ENCODE measurements at places on chromosomes 7 and 10.

GRCh38 chr7:95632609-95633008, 36.3 kb upstream of the PDK4 start:
- DNase-seq, result no peak

GRCh38 chr10:123409884-123410283, 255.7 kb downstream of the BUB3 start:
- DNase-seq, result no peak

DNA sequence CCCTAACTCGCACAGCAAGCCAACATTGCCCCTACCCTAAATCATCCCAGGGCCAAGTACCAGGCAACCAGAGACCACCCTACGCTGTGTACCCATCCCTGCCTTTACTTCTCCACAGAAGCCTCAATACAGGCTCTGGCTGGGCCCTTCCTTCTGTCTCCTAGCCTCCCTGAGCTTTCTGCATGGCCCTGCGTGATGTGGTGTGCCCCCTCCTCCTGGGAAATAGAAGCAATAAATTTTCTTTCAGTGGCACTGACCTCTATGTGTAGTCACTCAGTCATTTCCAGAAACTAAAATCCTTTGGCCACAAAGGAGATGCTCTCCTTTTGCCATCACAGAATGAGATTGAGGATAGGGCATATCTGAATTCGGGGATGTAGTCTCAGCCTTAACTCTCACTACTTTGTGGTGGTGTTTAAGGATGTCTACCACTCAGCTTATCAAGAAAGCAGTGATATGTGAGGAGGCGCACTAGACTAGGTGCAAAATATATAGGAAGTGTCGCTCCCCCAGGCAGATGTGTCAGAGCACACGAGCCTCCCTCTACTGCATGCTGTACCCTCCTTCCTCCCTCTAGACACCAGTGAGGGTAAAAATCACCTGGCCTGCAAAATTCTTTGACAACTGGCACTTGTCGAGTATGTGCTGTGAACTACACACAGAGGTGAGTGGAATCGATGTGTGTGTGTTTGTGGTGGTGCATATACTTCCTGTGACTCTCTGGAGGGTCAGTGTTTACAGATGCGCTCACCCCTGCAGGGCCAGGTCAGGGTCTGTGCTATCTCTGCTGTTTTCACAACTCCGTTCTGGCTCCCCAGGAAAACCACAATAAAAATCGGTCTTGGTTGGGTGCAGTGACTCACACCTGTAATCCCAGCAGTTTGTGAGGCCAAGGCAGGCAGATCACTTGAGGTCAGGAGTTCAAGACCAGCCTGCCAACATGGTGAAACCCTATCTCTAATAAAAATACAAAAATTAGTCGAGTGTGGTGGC, 825.9 kb upstream of the IGFBP3 start:
- DNase-seq, result no peak

DNA sequence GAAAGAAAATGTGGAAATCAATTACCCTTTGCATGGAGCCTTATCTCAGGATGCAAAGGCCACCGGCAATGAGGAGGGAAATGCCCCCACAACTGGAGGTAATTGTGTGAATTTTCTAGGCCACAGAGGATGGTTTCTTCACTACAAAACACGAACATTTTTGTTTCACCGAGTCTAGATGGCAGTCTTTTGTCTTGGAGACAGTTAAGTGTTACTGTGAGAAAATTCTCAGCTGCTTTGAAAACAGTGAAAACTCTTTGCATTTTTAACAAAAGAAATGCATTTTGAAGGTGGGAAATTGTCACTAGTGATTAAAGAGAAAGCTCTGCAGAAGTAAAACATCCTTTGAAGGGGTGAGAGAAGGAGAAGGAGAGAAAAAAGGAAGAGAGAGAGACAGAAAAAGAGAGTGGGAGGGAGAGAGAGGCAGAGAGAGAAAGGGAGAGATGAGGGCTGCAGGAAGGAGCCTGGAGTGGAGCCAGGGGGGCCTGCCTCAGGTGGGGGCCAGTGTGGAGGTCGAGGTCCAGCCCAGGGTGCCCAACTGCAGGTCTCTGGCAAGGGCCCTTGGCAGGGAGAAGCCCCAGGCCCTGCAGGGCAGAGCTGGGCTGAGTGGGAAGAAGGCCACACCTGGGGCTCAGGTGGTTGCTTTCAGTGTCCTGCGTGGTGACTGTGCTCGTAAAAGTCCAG, 261.4 kb downstream of the ADARB2 start:
- DNase-seq, result no peak

DNA sequence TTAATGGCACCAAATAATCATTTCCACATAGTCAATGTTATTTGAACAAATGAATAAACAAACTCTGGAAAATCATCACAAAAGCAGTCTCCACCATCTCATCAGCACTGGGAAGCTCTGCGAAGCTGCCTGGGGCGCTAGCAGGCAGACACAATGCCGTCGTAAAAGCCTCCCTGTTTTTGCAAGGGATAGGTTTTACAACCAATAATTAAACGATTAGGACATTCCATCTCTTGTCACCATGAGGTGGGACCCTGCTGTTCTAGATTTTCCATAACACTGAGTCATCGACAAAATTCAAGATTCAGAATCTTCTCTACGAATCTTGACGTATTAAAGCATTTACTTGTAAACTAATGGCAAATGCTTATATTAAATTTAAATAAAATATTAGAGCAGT, 172.8 kb upstream of the AKR1E2 start:
- DNase-seq, result no peak

DNA sequence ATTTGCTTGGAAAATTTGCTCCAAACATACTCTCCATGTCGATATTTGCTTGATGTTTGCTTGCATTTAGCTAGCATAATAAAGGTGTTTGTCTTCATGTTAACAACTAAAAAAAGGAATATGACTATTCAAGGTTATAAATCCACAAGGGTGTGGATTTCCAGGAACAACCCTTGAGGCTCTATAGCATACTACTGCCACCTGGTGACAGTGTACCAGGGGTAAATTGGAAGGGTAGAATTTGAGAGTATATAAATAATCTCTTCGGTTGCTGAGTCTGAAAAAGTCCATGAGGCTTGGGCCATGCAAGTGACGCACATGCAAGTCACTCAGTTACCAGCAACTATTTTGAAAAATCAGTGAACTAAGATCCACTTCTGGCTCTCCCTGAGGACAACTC, 68.4 kb downstream of the SLIT1 start:
- DNase-seq, result no peak

- no peak for DNase-seq
These were observed 4.2 kb downstream of the RARRES2 start for GRCh38 chr7:150337179-150337578.

DNA sequence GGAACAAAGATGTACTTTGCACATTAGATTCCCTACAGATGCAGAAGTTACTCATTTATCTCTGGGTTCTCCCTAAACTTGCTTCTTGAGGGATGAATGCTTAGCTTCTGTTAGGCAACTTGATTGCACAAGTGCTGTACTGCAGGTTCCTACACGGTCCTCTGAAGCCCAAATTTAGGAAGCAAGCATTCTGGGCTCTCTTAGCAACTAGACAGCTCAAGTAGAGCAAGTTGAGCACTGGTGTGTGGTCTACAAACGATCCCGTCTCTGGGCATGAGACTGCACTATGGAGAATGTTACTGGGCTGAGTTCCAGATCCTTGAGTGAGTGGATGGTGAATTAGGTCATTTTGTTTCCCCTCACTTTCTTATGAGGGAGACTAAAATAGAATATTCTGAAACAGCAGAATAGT, 14.3 kb downstream of the SEMA3D start:
- no peak for DNase-seq

GRCh38 chr7:123460616-123461015, 73.8 kb downstream of the IQUB start:
- no peak for DNase-seq

GRCh38 chr7:115032715-115033703, 111.1 kb downstream of the MDFIC start:
- DNase-seq, result no peak

- DNase-seq, result no peak
These were observed 583.8 kb downstream of the LRMDA start for GRCh38 chr10:76015245-76015644.

DNA sequence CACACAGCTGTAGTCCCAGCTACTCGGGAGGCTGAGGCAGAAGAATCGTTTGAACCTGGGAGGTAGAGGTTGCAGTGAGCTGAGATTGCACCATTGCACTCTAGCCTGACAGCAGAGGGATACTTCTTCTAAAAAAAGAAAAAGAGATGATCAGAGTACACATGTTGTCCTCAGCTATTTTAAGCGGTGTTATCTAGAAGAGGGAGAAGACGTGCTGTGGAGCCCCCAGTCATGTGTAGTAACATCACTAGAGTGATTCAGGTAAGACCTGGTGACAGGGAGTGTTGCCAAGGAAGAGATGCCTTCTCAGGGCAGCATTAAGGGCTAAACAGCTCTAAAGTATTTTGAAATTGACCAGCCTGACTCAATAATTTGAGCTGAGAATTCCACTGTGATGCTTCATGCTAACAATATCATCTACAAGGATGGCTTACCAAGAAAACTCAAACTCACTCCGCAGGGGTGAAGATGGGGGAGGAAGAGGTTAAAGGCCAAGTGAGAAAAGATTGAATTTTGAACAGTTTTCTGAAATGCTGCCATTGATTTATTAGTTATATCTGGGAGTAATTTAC, 97.4 kb downstream of the KLF6 start:
- no peak for DNase-seq

- peak; percentile 7 for DNase-seq
These were observed 985 bp upstream of the ETV1 start for GRCh38 chr7:13990319-13990983.

DNA sequence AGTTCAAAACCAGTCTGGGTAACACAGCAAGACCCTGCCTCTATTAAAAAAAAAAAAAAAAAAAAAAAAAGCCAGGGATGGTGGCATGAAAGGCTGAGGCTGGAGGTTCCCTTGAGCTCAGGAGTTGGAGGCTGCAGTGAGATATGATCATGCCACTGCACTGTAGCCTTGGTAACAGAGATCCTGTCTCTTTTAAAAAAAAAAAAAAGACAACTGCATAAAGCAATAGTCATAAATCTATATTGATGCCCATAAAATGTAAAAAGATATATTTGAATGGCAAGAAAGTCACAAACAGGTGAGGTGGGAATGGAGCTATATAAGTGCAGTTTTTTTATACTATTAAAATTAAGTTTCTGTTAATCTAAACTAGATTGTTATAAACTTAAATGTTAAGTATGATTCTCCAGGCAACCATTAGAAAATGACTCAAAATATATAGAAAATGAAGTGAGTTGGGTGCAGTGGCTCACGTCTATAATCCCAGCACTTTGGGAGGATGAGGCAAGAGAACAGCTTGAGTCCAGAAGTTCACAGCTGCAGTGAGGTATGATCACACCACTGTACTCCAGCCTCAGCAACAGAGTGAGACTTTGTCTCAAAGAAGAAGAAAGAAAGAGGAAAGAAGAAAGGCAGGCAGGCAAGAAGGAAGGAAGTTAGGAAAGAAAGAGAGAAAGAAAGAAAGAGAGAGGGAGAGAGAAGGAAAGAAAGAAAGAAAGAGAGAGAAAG, 13.4 kb upstream of the HNRNPH3 start:
- DNase-seq, result no peak

- no peak for DNase-seq
These were observed 86.2 kb downstream of the APBB1IP start for GRCh38 chr10:26524161-26524896.

- DNase-seq, result peak; percentile 44
These were observed 31.0 kb downstream of the MKI67 start for GRCh38 chr10:128095027-128095752.

GRCh38 chr7:64885520-64886240, 17.4 kb upstream of the ZNF273 start:
- DNase-seq, result no peak

GRCh38 chr10:71093531-71093930, 118.8 kb upstream of the UNC5B start:
- DNase-seq, result no peak

GRCh38 chr10:119257899-119258419, 50.6 kb downstream of the GRK5 start:
- no peak for DNase-seq

DNA sequence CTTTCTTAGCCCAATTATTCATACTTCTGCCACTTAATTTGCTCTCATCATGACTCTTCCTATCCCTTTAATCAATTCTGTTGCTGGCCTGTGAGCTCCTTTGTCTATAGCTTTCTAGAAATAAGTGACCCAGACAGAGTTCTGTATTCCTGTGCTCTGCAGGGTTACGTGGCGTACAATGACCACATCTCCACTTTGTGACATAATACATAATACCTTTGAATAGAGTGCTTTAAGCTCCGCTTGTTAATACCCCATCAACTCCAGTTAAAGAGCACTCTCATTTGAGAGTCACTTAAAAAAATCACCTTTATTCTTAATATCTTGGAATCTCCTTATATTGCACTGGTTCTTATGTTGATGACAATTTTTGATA, 619.0 kb downstream of the PARD3 start:
- DNase-seq, result no peak

DNA sequence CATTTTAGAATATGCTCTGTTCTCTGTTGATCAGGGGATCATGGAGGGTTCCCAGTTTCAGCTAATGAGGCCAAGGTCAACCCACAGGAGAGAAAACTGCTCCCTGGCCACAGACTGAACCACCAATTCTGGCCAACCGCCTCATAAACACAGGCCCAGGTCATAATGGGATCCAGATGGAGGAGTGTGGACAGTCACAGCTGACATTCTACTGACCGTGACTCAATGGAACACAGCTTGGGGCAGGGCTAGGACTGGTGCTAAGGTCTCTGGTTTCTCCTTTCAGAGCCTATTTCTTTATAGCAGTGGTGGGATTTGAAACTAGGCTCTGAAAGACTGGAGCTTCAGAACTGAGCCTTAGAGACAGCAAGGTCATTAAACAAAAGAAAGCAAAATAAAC, 68.3 kb downstream of the HIPK2 start:
- DNase-seq, result no peak

Measured in germinal center (tissue), 1 donor.